Suppressor macrophage treated with lipopolysaccharide for 4 hours (primary cell): ENCODE measurements at places on chromosomes 11 and 22.

DNA sequence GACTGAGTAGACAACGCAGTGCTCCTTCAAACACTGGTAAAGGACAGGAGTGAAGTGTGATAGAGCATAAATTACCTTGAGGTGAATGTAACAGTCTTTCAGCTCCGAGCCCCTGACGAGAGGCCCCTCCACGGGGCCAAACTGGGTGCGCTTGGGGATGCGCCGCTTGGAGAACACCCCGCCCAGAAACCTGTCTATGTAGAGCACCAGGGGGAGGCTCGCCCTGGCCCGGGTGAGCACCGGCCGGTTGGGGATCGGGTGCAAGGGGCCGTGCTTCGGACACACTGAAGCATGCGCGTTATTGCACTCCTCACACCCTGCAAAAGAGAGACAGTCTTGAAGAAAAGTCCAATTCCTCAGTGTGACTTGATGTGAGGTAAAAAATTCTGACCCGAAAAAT, 49.3 kb upstream of the NFRKB start:
- no peak for DNase-seq

DNA sequence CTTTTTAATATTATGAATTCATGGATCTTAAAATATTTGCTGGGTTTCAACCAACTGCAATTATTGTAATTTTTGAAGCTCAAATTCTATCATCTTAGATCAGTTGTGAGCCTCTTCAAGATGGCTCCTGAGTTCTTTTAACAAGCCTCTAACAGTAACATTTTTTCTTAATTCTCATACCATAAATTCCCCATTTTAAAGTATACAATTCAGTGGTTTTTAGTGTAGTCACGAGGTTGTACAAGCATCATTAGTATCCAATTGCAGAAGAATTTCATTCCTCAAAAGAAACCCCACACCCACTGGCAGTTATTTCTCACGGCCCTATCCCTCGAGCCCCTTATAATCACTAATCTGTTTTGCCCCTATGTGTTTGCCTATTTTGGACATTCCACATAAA, 270.8 kb downstream of the SBF2 start:
- DNase-seq: no peak

- no peak for DNase-seq
Observed at GRCh38 chr11:783581-784015, 6.3 kb downstream of the CEND1 start.

- no peak for DNase-seq
Observed at GRCh38 chr11:11243590-11244469, 109.2 kb downstream of the CSNK2A3 start.

DNA sequence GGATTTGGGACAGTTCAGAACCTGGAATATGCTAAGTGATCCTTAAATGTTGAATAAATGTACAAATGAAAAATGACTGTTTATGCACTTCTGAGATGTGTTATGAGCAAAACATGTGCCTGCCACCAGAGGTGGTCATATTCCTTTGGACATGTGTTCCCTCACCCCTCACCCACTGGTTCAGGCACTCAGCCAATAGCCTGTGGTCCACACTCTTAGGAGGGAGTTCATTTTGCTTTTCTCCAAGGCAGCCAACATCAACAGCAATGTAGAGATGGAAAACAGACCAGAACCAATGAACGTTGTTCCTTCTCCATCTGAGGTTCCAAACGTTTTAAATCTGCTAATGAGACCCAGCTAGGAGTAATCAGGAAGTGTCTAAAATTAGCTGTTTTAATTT, 44.0 kb downstream of the RPUSD4 start:
- no peak for DNase-seq

GRCh38 chr11:13222285-13222684, 55.3 kb upstream of the BMAL1 start:
- DNase-seq: no peak

DNA sequence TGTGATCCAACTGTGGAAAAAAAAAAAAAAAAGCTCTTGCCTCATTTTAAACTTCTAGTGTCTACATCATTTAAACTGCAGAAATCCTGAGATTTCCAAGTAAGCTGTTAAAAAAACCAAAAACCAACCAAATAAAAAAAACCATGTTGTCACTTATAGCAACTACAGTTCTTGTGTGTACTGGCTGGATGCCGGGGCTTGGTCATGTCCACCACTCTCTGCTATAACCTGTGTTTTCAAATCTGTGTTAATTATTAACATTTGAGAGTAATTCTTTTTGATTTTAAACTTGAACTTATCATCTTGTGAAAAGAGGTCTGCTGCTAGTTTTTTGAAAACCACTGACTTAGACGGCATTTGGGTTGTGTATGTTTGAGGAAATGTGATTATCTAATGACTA, 32.2 kb upstream of the BID start:
- no peak for DNase-seq

DNA sequence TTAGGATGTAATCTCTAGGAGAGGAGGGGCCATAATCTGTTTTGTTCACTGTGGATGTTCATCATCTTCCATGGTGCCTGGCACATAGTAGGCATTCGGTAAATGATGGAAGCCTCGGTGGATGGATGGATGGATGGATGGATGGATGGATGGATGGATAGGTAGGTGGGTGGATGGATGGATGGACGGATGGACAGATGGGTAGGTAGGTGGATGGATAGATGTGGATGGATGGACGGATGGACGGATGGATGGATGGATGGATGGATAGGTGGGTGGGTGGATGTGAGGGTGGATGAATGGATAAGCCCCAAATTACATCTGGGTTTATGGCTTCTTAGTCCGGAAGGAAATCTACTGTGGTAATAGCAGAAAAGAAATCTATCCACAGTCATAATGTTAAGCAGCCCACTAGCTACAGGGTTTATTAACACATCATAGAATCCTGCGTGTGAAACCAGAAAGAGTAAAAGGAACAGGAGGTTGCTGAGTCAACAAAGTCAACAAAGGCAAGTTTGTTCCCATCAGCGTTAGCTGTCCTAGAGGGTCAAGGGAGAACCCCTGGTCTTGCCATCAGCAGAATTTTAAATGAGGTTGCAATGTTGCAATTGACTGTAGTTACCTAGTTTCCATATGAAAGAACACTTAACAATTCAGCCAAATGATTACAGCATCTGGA, 82.8 kb downstream of the C11orf91 start:
- DNase-seq: no peak

DNA sequence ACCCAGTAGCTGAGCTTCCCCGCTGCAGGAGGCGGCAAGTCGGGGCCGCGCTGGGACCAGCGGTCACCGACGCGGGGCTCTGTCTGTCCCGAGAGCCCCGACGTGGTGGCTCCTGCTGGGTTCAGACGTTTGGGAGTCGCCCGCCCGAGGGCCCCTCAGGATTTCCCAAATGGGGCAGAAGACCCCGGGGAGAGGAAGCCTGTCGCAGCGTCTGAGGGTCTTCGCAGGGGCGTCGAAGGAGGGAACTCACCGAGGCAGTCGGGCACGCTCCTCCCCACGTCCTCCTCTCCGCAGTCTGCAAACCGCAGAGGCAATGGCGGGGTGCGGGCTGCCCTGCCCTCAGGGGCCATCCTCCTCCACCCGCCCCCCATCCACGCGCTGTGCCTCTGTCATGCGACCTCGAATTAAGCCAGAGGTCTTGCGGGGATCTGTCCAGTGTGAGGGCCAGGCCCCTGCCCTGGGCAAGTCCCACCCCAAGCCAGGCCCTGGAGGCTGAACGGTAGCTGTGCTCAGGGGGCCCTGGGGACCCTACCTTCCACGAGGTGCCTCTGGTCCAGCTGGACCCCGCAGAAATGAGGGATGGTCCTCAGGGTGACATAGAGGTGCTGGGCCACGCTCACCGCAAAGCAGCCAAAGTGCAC, 12.5 kb downstream of the IL17REL start:
- DNase-seq: no peak

DNA sequence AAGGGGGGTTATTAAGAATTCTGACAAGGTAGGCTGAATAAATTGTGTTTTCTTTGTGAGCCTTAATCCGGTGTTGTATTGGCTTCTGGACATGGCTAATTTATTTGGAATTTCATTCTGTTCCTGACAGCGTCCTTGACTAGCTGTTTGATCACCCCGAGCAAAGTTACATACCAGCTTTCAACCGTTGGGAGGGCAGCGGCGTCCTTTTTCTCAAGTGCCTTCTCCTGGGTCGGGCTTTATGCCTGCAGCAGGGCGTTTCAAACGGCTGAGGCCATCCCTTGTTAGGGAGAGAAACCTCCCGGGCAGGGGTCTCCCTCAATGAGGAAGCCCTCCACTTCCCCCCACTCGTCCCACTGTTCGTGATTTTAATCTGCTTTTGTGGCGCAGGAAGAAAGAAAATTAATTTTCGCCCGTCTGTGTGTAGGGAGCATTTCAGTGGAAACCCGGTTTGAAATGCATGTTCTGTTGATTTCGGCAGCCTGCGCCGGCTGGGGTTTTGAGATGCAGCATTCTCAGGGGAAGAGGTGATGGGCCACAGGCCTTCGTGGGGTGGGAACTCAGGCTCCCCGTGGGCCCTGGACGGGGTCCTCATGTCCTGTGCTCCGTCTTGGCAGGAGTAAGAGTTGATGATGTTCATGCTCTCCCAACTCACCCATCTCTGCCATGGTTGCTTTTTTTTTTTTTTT, 2.9 kb upstream of the SMIM38 start:
- no peak for DNase-seq

- DNase-seq: no peak
Observed at GRCh38 chr11:74474316-74474715, 7.0 kb upstream of the KCNE3 start.
